ENCODE measurements at places on chromosomes 12 and 14. TPM values are rescaled to one million over a fixed set of nuclear protein-coding genes. Genes with fewer than 3 reads are reported as not detected.
A peak's percentile ranks its signal among the peaks of the same experiment; 100 is the strongest.

GRCh38 chr14:50532502-50533240, at the start of gene MAP4K5:
MAP4K5 (minus strand) TSS chr14:50532569; CDS start chr14:50532049, 520 bp downstream.
- peak; percentile 82 for DNase-seq

DNA sequence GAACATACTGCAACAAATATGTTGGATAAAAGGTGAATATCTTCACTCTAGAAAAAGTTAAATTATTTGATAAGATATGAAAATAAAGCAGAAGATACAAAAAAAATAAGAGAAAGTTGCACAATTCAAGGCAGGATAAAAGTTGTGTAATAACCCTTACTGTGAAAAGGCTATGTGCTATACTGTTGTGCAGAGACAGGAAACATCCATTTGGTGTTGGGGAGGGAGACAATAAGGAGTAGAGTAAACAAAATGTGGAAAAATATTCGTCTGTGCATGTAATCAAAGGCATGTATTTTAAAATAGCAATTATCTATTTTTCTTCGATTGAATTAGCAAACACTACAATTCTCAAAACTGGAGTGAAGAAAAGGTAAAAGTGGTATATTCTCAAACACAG, 34.8 kb downstream of the PTHLH start:
- DNase-seq: no peak

DNA sequence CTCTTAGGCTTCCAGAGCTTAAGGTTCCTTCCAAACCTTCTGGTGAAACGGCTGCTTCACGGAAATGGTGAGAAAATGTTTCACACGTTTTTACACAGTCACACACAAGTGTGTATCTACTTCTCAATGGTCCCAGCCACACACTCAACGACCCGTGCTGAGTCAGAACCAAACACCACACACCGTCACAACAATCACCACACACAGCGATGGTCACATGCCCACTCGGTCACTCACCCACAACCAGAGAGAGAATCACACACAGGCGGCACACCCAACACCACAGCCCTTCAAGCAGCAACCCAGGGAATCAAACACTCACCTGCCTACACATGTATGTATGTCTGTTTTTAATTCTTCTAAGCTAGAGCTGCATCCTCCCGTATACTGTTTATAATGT, 12.6 kb upstream of the PLEKHD1 start:
- DNase-seq: no peak

GRCh38 chr12:109461846-109462756, 15.0 kb downstream of the KCTD10 start:
- DNase-seq: no peak

Gene CGRRF1
- 7.6 TPM for total RNA-seq

GRCh38 chr12:62995097-62995496, 60.1 kb upstream of the PPM1H start:
- DNase-seq: no peak

DNA sequence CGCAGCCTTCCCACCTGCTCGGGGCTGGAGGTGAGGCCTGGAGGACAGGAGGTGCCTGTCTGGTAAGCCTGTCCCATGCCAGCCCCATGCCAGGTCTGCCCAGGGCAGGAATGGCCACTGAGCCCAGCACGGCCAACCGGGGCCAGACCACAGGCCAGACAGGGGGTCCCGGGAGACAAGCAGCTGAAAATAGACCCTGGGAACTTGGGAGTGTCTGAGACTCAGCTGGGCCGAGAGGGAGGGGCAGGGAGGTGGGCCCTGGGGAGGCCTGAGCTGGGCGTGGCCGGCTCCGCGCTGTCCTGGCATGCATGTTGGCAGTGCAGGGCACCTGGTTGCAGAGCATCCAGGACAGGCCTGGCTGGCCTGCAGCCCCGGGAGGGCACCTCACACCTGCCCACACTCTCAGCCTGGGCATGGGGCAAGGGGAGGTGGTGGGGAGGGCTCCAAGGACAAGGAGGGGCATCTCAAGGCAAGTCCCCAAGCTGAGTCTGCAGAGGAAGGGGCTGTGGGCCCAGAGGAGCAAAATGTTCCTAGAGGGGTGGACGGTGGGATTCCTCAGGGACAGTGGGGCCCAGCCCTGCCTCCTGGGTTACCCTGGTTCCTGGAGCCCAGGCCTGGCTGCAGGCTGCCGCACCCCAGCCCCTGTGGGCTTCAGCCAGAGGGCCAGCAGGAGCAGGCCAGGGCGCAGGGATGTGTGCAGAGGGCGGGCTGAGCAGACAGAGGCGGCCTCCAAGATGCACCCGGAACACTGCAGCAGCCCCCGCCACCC, 3.2 kb upstream of the CRIP1 start:
- no peak for DNase-seq

GRCh38 chr12:116964054-116965050, 53.6 kb downstream of the FBXW8 start:
- DNase-seq: no peak

DNA sequence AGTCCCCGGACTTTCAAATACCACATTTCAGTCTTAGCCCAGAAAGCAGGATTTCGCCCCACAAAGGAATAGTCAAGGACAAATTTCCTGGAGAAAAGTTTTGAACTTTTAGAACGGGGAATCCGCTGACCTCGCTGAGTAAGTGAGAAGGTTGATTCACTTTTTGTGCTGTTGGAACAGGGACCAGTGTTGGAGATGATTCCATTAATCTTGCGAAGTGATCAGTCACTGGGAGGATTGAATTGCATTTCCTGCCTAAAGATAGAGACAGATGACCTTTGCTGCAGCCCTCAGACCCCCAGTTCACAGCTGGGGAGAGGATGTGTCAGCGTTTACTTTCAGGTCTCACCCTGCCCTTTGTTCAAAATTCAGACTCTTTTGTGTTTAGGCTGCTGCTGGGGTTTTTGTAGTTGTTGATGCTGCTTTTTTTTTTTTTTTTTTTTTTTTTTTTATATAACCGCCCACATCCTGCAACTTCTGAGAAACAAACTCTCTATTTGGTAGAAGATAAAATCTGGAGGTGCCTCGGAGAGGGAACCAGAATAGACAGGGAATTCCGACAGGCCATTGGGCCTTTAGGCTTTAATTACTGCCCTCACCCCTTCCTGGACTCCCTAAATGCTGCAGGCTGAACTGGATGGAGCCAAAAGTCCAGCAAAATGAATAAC, 9.8 kb upstream of the KDM2B start:
- DNase-seq: no peak
